ENCODE measurements at places on chromosomes 3 and 15.

- DNase-seq = no peak
Measured at GRCh38 chr3:12797124-12797891, 828 bp downstream of the CAND2 start.

- DNase-seq = no peak
Measured at GRCh38 chr3:73419179-73419803, 205.4 kb downstream of the PDZRN3 start.

GRCh38 chr3:157058392-157059071 lies 101.4 kb downstream of the CCNL1 start:
- no peak for DNase-seq

DNA sequence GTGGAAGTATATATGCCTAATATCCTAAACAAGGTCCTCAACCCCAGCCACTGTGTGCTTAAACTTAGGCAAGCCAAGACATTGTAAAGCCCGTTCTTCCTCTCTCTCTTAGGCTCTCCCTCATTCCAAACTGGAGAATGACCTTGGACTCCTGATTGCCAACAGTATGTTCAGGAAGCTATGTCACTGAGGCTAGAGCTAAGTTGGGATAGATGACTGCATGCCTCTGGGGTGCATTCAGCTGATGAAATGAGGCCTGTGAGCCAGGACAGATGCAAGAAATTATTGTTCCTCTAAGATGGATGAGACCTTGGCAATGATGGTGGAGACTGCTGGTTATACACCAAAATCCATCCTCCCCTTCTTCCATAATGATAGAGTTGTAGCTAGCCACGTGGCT lies 27.9 kb upstream of the TBC1D21 start:
- DNase-seq = no peak

DNA sequence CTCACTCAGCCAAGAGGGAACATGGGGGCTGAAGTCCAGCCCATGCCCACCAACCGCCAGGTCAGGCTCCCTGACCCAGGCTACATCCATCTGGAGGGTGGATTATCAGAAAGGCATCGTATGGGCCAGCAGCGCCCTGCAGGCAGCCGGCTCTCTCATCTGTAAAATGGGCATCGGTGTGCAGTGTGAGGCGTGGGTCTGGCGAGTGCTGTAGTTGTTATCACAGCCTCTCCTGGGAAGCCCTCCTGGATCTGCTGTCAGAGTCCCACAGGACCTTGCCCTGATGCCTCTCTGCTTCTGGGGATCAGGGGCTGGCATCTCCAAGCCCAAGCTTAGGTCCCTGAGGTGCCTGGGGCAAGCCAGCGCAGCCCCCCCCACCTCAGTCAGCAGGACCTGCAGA lies 27.4 kb downstream of the CFAP100 start:
- no peak for DNase-seq

DNA sequence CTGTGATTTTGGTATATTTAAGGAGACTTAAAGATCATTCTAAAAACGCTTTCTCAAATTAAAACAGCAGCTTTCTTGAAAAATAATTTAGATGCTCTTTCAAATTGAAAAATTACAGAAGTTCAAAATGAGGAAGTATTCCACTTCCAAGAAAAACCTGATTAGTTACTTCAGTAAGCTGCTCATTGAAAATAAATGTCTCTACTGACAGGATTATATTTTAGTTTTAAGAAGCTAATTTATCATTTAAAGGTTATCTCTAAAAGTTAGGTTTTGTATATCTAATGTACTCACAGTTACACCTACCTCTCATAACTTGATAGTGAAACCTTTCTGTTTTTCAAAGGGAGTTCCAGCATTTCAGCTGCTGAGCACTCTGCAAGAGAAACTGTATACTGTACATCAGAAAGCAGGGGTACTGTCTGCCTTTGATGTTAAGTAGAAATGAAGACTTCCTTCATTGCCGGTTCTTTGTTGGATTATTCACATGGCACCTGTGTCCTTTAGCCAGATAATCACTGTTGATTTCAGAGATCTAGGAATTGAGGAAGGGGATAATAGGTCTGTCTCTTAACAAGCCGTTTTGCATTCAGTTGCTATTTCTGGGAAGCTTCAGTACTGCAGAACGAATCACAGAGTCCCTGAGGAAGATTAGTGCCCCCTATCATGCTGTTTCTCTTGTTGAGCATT lies 161.6 kb downstream of the TCF12 start:
- no peak for DNase-seq

DNA sequence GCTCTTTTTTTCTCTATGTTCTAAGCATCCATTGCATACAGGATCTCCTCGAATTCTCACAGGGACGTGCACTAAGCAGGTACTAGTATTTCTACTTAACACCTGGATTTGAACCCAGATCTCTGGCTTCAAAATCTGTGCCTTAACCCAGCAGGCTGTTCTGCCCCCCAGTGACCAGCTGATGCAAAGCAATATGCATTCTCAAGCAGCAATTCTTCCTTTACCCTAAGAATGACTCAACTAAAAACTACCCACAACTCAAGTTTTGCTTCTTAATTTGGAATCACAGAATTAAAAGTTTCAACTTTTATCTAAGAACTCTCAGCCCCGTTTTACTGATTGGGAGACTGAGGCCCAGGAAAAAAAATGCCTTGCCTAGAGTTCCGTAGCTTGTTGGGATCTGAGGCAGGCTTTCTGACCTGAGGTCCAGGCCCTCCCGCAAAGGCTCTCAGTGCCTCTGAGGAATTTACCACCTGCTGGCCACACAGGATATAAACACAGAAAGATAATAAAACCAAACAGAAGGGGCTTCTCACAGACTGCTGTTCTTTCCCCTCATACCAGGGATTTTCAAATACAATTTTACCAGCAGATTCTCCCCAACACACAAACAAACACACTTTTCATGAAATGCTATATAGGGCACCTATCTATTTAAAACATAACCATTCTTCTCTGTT lies 115.4 kb upstream of the RAD18 start:
- DNase-seq = peak; percentile 11

DNA sequence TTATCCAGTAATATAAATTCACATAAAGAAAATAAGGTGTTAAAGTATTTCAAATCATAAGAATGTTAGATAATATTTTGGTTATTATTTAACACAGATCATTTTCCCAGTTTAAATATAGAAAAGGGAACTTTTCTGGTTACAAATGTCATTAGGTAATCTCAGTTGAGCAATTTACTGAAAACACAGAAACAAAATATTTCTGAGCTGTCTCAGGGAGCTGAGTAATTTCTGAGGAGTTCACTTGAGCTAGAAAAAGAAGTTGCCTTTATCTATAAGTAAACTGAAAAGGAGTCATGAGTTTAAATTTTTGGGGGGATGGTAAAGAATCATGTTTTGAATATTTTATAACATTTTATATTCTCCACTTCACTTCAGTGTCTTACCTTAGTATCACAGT lies 855.4 kb upstream of the ARPP21 start:
- DNase-seq = no peak

DNA sequence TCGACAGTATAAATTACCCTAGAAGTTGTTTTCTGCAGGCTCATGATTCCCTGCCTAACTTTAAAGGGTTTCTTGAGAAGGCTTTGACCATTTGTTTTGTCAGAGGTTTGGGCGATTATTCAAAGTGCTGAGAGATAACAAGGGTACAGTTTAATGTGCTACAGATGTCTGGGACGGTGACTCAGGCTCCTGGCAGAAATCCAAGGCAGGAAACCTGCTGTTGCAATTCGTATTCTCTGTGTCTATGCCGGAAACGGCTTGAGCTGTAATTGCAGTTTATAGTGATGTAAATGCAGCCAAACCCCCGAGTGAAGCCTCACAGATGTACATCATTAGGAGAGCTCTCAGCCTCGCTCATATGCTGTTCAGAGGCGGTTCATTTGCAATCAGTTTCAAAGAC lies 65.6 kb downstream of the SYNPR start:
- peak; percentile 73 for DNase-seq

DNA sequence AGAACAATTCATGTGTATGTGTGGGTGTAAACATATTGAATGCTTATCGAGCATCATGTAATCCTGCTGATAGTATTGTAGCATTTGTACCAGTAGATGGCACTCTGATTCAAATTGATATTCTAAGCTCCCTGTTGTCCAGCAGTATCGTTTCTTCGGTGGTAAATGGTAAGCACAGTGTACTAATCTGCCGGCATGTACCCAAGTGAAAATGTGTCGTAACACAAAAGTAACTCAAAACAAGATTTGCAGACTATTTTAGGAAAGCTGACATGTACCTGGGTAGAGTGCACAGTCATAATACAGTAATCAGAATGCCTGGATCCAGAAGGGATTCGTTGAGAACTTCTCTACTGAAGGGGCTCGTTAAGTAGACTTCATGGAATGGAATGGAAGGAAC lies 31.7 kb upstream of the MNS1 start:
- DNase-seq = no peak

DNA sequence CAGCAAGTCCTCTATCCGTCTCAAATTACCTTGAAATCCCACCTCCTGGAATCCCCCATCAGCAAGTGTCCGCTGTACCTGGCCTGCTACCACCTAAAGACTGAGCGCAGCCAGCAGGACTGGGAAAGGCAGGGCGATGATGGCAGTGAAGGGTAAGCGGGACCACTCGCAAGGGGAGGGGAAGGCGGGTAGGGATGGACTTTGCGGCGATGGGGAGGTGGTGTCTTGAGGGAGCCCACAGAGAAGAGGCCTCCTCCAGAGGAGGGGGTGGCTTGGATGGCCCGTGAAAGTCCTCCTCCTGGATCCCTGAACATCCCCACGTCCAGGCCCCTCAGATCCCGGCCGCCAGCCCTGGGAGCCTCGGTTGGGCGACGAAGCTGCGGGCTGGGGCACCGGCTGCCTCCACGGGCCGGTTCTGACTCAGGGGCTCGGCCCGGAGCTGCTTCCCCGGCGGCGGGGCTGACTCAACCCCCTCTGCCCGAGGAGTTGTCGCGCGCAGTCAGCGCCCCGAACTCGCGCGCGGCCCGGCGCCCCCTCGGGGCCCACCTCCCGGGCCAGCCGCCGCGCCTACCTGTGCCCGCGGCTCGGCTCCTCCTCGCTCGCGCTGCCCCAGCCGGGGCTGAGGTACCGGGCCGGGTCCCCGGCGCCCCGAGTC lies 512 bp downstream of the LARP6 start:
- DNase-seq = peak; percentile 29
